Stimulated activated CD8-positive, alpha-beta memory T cell treated with anti-CD3 and anti-CD28 coated beads, Interleukin-7, amount 100 ng/mL, for 1 hour (primary cell): ENCODE measurements at places on chromosomes 3 and 15.
A peak's percentile ranks its signal among the peaks of the same experiment; 100 is the strongest.

- DNase-seq: no peak
Measured at GRCh38 chr3:155394240-155394639, 100.8 kb upstream of the STRIT1 start.

DNA sequence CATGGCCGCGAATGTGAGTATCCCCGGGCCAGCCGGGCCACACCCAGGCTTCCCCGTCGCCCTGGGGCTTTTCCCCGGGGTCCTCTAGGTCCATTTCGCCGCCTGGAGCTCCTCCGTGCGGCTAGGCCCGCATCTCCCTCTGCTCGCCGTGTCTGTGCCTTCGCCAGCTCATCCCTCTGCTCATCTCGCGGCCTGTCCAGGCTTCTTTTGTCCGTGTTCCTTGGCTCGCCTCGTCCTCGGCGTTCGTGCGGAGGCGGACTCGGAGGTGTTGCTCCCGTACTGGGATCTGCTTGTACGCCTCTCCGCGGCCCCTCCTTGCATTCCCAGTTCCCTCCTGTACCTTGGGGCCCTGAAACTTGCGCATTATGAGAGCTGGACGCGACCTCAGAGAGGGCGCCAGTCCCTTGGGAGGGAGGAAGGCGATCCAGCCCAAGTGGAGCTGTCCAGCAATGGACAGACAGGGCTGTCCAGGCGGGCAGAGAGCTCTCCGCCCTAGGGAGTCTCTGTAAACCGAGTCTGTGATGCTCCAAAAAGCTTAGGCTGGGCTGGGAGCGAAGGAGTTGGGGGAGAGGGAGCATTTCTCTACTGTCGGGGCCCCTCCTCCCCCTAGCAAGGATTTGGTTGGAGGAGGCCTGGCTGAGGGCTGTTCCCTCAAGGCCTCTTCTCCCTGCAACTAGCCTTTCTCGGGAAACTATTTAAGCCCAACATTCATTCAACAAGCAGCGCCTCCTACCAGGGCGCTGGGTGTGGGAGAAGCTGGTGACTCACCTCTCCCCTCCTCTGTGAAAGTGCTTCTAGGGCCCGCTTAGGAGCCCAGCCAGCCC lies 553 bp downstream of the TMEM43 start:
- DNase-seq: peak; percentile 35

DNA sequence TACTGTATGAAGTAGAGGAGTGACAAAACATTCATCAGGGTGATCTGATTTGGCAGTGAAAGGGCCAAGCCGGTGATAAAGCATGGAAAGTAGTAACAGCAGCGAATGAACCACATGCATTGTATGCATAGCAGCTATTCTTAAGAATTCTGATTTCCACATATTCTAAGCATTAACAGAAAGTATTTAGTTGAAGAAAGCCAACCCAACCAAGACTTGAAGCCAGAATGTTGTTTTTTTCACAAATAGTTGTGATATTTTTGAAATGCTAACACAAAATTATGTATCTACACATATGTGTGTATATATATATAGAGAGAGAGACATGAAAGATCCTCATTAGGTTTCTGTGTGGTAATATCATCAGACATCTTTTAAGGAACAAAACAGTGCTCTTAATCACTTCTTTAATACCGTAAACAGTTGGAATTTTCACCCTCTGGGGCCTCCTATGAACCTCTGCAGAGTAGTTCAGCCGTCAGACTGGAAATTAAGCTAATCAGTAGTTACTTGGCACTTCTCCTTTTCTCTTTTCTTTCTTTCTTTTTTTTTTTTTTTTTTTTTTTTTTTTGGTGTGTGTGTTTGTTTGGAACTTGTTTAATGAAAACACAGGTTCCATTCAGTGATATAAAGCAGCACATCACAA lies 139.6 kb downstream of the CMSS1 start:
- DNase-seq: no peak

DNA sequence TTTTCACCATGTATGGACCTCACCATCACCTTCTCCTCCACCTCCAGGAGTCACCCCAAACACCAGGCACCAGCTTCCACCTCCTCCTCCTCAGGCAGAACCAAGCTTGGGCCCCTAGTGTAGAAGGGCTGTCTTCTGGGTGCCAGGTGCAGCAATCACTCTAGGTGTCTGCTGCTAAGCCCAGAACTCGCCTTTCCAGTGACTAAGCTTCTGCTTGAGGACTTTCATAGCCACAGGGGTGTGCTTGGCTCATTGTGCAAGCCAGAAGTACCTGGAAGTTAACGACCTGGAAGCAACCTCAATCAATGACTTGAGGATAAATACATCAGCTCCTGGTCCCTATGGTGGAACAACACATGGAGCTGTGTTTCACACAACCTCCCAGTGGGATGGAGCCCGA lies 49.8 kb upstream of the PXYLP1 start:
- DNase-seq: no peak

- no peak for DNase-seq
Measured at GRCh38 chr3:152346058-152346457, 77.3 kb downstream of the MBNL1 start.

DNA sequence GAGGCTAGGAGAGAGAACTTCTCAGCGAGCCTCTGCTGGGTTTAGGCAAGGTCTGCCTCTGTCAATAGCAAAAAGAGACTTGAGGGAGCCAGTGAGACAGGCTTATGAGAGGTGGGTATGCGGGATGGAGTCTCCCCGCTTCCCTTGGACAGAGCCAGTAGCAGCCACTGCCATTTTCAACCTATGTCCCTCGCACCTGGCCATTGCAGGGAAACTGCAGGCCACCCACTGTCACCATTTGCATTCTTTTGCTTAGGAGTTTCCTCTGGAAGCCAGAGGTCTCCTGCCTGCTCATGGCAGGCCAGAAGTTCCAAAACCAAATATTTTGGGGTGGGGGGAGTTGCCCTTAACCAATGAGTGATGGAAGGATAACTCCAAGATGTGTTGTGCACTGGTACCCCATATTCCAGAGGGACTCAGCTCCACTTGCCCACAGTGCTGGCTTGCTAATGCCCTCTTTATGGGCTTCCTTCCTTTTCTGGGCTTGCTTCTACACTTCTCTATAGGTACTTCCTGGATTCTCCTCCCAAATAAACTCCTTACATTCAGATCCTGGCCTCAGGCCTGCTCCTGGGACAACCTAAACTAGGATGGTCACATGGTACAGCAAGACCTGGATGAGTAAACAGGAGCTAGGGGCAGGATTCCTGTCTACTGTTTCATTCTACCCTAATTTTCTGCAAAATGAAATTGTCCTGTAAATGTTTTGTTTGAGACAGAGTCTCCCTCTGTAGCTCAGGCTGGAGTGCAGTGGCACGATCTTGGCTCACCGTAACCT lies 108.9 kb upstream of the PROK2 start:
- no peak for DNase-seq

- no peak for DNase-seq
Measured at GRCh38 chr3:141191097-141191749, 40.4 kb upstream of the PXYLP1 start.

DNA sequence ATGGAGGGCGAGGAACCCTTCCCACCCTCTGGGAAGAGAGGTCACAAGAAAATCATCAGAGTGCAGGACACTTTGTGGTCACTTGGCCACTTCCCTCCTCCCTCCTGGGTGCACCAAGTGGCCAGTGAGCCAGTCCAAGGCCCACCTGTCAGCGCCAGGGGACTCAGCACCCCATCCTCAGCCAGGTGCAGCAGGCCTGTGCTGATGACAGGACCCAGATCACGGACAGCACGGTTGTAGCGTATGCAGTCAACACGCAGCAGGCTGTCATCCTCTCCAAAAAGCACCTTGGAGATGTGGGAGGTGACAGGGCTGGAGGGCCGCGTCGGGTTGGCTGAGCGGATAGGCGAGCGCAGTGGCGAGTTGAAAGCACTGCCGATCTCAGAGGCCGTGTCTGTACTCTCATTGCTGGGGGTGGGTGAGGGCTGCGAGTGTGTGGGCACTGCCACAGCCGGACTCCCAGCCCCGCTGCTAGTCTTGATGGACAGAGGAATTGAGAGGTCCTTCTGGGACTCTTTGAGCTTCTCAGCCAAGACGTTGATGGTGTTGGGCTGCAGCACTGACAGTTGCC lies 41.5 kb downstream of the SEMA3G start:
- DNase-seq: no peak

GRCh38 chr3:159964166-159964973 lies 24.3 kb upstream of the IL12A start:
- DNase-seq: no peak

- DNase-seq: no peak
Measured at GRCh38 chr15:98441599-98441998, 206.7 kb upstream of the IGF1R start.

- DNase-seq: no peak
Measured at GRCh38 chr3:67559029-67559605, 95.3 kb downstream of the SUCLG2 start.

GRCh38 chr3:9467451-9467850 lies 70.0 kb downstream of the SETD5 start:
- no peak for DNase-seq

- DNase-seq: no peak
Measured at GRCh38 chr3:152497457-152497856, 228.7 kb downstream of the MBNL1 start.

DNA sequence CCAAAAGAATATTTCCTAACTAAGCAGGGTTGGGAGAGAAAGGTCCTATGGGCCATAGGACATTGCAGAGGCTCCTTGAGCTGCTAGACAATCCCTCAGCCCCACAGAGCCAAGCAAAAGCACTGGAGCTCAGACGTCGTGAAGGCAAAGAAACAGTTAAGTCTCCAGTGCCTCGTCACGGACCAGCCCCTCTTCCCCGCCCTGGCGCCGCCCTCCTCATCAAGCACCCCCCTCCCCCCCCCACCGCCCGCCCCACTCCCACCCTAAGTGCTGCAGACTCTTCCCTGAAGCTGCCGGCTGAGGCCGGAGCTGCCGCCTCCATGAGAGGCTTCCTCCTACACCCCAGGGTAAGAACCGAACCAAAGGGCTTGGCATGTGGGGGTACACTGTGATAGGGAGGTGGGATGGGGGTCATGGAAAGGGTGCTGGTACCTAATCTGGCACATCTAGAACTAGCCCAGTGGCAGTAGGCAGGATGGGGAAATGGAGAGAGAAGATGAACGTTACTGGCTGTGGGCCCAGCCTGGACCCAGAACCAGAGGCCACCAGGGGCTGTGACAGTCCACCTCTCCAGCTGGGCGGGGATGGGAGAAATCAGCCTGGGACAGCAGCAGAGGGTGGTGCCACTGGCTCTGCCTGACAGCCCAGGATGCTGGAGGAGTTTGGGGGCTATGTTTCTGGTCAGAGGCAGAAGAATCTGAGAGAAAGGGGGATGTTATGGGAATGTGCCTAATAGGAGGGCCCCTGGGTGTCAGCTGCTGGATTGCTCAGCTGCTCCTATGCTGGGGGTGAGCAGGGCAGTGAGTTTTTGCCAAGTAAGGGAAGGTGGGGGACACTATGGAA lies at the start of gene MAP1A:
TSS of gene MAP1A (plus strand) at position 255 of the 843 bp plus-strand sequence. CDS start 3,866 bp downstream, outside the sequence.
- DNase-seq: no peak

DNA sequence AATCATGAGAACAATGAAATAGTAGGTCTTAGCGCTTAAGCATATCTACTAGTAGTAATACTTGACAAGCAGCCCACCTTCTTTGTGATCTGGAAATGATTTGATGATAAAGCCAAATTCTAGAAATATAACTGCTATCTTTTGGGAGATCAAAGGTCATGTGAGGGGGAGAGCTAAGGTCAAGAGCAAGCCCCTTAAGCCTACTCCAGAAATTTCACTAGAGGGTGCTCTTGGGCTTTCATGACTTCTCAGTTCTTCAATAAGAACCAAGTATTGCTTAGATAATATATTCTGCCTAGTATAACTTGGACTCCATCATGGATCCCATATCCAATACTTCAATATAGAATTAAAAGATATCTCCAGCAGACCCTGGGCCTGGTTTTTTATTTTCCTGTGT lies 319.6 kb downstream of the ZBTB20 start:
- DNase-seq: no peak

GRCh38 chr3:32309654-32310242 lies 71.3 kb downstream of the CMTM8 start:
- DNase-seq: no peak

DNA sequence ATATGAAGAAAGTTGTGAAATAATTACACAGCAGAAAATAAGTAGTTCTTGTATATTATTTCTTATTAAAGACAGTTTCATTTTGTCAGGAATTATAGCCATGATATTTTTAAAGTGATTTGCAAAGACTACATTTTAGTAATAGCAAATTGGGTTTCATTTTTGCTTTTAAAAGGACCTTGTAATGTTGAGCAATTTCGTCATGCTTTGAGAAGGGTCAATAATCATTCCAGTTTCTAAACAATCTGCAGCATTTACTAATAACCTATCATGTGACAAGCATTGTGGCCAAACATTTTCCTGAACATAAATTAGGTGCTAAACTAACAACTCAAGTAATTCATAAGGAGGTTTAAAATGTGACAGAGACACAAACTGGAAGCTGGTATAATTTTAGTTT lies 214.4 kb upstream of the CBLB start:
- DNase-seq: no peak

GRCh38 chr3:147795418-147795817 lies 386.3 kb downstream of the ZIC1 start:
- DNase-seq: no peak

DNA sequence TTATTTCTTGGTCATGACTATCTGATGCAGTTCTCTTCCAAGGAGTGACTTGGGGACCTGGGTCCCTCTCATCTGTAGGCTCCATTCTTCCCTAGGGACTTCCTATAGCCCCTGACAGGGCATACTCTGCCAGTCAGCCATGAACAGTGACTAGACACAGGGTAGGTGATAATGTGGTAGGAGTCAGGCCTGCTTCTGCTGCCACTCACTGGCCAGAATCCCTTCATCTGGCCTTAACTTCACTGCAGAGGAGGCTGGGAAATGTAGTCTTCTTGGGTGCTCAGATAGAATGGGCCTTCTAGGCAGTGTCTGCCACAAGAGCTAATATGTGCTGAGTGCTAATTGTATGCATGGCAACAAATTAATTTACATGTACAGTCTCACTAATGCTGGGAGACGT lies 84.5 kb downstream of the CACNA2D3 start:
- DNase-seq: no peak

GRCh38 chr3:128187495-128187894 lies 34.2 kb downstream of the EEFSEC start:
- DNase-seq: no peak

GRCh38 chr15:60721707-60722106 lies 242.8 kb upstream of the ICE2 start:
- DNase-seq: no peak

DNA sequence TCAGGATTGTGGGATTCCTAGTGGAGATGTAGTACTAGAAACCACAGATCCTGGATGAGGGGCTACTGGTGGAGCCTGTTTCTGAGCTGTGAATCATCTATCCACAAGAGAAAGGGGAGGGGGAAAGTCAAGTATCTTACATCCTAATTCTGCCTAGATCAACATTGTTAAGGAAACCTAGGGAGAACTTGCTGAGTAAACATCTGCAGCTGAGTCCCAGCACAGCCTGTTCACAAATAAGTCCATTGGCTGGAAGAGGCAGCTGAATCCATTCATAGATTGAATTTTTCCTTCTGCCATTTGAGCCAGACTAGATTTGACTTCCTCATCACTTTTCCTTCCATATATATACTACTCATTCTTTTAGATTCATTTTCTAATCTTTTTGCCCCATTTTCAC lies 460.5 kb downstream of the TUSC7 start:
- DNase-seq: no peak

DNA sequence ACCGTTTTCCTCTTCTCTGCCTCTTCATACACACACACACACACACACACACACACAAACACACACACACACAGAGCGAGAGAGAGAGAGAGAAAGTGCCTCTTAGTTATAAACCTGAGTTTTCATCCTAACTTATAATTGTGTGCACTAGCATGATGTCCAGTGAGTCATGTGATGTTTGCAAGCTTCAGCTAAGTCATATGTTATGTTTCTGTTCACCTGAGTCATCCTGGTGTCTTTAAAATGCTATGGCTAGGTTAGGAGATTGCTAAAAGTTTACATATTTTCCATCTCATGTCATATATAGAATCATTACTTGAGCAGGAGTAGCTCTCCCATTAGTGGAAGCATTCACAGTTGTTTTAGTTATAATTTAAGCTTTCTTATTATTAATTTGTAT lies 155.8 kb downstream of the EPHA6 start:
- DNase-seq: no peak
